ENCODE measurements at places on chromosomes 7 and 10.

DNA sequence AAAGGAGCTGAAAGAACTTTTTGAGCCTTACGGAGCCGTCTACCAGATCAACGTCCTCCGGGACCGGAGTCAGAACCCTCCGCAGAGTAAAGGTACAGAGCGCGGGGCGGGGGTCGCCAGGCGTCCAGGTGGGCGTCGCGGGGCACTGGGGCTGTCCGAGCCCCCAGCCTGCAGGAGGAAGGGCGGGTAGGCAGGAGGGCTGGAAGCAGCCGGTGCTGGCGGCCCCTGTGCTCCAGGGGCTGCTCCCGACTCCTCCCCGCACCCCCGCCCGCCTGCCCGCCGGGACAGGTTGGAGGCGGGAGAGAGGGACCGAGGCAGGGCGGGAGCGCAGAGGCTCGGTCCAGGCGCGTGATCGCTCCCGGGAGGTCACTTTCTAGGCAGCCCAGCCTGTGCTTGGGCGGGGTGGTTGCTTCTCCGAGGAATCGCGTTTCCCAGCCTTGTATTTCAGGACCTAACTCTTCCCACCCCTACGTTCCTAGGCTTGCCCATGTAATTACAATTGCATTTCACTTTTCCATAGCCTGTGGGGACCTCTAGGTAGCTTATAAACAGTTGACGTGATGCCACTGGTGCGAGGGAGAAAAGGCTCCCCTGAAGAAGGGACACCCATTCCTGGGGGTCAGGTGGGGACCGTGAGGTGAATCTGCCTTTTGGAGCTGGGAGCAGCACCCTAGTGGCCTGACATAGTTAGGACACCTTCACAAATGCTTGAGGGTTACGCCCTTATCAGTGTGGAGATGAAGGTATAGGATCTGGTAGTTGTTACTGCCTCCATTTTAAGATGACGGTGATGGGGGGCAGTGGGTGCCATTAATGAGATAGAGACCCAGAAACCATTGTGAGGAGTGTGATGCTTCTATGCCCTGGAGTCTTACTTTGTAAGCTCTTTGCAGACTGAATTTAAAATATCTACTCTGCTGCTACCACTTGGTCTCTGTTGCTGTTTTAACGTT lies 148.2 kb downstream of the CELF2 start:
- DNase-seq, result peak; percentile 73

DNA sequence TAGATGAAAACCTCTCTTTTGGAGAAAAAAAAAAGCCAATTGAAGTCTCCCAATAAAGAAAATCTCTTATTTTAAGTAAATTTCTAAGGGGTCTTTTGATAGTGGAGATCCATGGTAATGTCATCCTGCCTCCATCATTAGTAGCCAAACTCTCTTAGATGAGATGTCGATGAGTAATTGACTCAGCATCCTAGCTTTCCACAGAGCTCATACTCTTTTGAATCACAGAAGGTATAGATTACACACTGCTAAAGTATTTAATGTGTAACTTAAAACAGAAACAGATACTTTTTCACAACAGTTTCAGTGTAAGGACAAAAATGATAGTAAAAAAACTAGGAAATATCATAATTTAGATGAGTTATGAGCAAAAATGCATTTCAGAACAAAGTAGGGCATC lies 19.4 kb downstream of the MAGI2 start:
- no peak for DNase-seq

- DNase-seq, result no peak
Measured at GRCh38 chr7:107277331-107277730, 108.5 kb downstream of the HBP1 start.

DNA sequence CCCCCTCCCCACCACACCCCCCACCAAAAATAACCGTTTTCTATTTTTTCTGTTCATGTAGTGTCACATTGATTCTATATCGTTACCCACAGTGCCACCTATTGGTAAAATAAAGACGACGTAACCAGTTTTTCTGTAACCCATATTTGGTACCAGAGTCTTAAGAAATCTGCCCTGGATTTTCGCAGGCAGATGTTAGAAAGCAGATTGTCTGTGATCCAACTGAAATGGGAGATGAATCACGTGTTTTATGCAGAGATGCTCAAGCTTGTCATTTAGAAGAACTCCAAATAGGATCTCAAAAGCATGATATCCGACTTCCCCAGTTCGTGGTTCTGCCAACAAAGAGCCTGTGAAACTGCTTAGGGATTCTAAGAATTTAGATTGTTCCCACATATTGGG lies 261.1 kb upstream of the CSTF2T start:
- no peak for DNase-seq

DNA sequence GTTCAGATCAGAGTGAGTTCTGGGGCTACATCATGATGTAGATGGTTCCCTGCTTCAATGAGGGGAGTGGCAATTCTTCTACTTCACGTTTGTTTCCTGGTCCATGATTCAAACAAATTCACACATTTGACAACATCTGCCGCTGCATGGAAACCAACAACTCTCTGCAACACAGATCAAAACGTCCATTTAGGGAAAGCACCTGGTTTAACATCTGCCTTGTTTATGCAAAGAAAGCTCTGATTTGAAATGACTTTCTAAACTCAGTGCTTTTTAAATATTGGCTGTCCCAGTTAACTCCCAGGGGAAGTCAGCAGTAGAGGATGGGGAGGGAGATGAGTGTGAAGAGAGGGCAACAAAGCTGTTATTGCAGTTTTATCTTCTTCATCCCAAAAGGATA lies 93.8 kb downstream of the GAD2 start:
- DNase-seq, result no peak

DNA sequence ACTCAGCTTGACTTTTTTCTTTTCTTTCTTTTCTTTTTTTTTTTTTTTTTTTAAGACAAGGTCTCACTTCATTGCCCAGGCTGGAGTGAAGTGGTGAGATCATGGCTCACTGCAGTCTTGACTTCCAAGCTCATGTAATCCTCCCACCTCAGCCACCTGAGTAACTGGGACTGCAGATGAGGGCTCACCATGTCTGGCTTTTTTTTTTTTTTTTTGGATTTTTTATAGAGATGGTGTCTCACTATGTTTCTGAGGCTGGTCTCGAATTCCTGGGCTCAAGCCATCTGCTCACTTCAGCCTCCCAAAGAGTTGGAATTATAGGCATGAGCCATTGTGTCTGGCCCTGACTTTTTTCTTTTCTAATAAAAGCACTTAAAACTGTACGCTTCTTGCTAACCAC lies 358.2 kb upstream of the IGFBP3 start:
- DNase-seq, result no peak

DNA sequence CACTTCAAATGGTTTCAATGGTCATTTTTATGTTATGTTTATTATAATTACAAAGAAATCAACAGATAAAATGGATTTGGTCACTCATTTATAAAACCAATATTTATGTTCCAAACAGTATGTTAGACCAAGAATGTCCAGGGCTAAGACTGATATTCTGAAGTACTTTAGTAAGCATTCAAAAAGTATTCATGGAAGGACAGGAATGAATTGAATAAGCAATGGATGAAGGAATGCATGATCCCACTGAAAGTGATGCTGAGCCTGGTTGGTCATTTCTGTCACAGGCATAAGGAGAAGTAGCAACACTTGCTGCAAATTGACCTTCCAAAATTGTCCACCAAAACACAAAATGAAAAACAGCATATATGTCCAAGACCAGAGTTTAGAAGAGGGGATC lies 189.0 kb upstream of the CELF2 start:
- no peak for DNase-seq

DNA sequence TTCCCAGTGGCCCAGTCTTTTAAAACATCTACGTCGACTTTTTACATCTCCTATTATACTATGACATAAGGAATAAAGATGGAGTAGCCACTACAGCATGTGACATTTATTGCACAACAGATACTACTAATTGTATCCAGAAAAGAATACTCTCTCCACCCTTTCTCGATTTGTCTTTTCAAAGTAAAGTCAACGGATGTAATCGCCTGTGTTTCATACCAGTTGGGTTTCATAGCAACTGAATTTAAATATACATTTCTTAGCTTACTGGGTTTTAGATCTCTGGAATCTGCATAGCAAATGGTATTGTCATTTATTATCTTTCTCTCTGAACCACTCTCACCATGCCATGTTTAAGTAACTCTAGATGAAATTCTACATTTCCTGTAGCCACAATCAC lies 86.4 kb upstream of the TRIL start:
- no peak for DNase-seq

DNA sequence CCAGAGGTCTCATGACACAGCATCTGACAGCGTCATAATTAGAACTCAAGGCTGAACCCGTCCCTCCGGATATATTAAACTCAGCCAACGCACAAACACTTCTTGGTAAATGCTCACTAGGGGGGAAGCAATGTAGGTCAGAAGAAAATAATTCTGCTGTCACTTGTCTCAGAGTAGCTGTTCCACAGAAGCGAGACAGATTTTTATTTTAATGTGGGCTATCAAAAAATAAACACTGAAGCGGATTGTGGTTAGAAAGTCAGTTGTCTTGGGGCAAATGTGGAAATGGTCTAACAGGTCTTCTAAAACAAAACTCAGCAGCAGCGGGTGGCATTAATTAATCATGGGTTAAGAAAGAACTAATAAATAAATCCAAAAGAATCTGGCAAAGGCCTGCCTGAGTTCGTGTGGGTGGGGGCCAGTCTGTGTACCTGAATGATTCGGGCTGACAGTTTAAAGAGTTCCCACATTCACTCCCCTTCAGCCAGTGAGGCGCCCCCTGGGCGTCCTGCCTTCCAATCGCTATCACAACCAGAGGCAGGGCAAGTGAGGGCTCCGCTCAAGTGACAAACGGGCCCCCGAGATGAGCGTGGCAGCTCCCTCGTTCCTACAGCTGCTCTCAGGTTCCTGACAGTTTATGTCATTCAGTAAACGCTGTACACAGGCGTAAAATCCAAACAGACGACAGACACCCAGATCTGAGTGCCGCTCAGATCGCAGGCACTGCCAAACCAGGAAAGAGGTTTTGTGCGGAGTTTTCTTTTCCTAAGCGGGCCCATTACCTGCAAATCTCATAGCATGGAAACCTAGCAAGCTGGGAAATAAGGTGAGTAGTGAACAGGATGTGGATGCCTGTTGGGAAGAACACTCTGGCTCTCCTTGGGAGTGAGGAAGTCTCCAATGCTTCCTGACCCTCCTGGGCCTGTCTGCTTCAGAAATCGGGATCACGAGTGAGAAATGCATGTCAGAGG lies 52.9 kb downstream of the NRAP start:
- DNase-seq, result no peak
